T-helper 17 cell (primary cell): ENCODE measurements at places on chromosomes 7 and 10.

DNA sequence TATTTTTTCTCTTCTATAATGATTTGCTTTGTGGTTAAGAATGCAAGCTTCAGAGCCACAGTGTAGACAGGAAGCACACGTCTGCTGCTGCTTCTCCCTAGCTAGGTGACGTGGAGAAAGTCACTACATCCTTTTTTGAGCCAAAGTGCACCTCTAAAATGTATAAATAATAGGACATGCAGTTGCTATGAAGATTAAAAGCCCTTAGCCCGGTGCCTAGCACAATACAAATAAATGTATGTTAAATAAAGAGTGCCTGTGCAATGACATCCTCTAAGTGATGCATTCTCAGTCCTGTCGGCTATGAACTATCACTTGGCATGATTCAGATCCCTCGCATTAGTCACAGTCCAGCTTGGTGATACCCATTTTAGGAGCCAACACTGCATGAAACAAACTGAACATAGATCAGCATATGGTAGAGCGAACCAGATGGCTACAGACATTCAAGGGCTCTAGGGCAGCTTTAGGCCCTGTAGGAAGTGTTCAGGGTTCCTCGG is 4.8 kb upstream of the TRDMT1 start:
- DNase-seq, result no peak

DNA sequence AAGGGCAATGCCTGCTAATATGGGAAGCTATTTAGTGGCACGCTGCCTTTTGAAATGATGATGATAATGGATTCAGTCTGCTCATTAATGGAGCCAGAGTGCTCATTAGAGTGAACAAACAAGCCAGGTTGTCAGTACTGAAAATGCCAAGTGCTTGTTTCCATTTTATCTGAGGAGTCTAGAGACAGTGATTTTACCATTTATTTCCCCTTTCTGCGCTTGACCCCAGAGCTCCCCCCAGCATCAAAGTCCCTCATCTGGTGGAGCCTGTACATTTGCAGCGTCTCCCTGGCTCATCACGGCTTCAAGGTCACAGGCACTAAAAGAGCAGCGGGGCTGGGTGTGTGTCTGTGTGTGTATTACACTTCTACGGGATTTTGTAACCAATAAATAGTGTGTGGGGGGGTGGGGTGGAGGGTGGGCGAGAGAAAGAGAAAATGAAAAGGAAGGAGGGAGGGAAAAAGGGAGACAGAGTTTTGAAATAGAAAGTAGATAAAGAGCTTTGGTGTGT is 553.8 kb downstream of the TFEC start:
- no peak for DNase-seq

DNA sequence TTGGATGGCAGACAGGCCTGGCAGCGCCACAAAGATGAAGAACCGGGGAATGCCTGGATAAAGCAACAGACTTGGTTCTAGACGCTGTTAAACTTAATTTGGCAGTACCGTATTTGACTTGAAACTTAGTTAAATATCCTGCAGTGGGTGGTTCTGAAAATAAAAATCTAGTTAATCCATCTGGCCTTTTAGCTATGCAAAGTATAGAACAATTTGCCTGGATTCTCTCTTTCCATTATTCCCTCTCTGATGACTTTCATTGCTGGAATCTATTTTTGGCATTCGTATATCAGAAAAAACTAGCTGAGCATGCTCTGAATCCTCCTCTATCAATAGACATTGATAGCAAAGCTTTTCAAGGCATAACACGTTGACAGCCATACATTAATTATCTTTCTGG is 203.6 kb downstream of the MACC1 start:
- no peak for DNase-seq

DNA sequence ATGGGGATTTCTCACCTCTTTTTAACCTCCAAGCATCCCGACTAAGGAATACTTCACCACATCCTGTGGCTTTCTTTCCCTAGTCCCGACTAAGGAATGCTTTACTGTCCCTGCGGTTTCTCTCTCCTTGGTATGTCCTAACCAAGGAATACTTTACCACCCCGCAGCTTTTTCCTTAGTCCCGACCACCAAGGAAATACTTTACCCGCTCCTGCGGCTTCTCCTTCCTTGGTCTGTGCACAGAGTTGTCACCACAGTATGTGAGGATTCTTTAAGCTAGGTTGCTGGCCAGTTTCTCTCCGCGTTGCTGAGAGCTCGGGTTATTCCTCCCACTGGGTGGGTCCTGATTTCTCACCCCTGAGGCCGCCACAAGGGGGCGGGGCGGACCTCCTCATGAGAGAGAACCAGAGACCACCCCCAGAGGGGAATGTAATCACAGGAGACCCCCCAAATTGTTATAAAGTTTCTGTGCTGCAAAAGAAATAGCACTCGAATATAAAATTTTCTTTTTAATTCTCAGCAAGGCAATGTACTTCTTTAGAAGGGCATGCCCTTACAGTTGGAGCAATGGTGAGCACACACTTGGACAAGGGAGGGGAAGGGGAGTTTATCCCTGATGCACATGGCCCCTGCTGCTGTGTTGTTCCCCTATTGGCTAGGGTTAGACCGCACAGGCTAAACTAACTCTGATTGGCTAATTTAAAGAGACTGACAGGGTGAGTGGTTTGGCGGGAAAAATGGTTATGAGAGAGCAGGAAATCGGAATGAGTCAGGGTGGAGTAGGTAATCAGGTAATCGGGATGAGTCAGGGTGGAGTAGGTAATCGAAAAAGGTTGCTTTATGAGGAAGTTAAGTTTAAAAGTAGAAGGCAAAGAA is 12.8 kb downstream of the SUGCT start:
- no peak for DNase-seq

DNA sequence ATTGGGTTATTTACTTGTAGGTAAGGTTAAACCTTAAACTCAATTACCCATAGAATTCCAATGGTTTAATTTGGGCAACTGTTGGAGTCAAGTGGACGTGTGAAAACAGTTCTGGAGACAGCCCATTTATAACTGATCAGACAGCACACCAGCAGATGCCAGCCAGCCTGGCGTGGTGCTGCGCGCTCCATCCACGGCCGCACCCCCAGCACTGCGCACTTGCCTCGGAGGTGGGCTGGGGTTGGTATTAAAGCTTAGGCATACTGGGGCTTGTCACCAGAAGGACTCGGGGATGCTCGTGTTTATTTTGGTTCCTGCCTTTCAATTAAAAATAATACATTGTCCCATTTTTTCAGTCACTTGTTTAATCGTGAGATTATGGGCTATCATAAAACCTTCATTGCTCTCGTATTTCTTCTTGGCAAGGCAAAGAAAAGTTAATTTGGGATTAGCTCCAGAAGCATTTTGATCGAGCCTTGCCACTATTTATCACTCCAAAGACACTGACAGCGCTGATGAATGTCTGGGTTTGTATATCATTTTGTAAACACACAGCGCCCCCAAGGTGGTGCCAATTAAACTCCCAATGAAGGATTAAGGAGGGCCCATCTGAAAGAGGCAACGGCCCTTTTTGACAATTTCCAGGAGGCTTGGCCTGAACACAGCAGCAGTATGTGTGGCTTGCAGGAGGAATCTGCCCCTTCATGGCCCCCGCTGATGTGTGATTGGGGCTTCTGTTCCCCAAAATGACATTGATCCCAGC is 204.5 kb upstream of the CXCL12 start:
- DNase-seq, result no peak

DNA sequence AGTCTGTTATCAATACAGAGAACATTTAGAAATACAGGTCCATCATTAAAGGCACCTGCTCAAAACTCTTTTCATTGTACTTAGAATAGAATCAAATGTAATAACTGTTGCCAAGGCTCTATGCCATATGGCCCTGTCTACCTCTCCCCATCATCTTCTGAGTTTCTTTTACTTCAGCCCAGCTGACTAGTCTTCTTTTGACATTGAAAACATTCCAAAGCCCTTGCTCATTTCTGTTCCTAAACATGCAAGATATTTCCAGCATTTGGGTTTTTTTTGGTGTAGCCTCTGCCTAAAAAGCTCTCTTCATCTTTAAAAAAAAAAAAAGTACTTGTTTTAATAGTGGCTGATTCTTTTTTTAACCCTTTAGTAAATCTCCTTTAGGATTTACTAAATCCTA is 165.5 kb upstream of the SMIM30 start:
- no peak for DNase-seq

- DNase-seq, result no peak
Observed at GRCh38 chr10:119403921-119404320, 138.6 kb downstream of the RGS10 start.

- no peak for DNase-seq
Observed at GRCh38 chr10:28298951-28299350, 3.9 kb downstream of the MPP7 start.

DNA sequence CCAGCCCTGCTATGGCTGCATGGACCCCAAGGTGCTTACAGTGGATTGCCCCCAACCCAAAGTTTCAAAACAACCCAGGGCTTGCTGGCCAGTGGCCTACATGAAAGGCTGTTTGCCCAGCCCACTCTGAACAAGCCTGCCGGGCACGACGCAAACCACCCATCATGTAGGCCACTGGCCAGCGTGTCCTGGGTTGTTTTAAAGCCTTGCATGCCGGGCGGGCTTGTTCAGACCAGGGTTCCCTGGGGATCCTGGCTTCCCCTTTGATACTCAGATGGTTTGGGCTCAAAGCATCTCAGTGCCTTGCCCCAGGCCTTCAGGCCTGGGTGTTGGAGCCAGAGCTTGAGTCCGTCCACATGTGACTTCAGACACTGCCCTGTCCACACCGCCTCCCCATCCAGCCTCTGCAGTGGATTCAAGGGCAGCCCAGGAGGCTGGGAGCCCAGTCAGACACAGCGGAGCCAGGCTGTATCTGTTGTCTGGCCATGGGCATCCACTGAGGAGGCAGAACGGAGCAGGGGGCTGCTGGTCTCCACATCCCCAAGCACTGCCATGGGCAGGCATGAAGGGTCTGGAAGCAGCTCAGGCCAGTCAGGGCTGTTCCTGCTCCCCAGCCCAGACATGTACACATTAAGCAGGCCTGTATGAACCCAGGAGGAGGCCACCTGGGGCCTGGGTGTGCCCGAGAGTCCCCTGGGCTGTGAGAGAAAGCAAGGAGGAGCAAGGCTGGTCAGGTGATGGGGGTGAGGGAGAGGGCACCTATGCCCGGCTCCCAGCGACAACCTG is 4.0 kb upstream of the ADIRF start:
- DNase-seq, result no peak

- DNase-seq, result no peak
Observed at GRCh38 chr10:60169111-60169510, 220.6 kb downstream of the ANK3 start.

DNA sequence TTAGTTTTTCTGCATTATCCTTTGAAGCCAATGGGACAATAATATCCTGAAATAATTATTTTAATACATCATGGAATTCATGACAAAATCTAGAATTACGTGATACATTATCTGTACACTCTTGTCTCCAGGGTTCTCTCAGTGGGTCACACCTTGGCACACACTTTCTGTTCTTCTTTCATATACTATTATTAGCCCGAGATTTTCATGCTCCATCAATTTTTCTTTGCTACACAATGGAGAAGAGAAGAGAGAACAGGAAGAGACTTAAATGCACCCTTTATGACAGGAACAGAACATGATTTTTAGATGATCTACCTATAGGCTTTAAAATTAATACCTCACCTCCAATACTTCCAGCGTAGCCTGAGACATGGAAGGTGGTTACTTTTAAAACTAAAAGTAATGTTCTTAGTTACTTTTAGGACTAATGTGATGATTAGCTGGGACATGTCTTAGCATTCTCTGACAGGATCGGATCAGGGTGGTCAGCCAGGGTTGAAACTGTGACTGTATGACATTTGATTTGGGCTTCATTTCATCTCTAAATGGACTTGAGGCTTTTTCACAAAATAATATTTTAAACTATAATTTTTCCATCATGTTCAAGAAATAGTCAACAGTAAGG is 148.2 kb upstream of the WNT16 start:
- no peak for DNase-seq

DNA sequence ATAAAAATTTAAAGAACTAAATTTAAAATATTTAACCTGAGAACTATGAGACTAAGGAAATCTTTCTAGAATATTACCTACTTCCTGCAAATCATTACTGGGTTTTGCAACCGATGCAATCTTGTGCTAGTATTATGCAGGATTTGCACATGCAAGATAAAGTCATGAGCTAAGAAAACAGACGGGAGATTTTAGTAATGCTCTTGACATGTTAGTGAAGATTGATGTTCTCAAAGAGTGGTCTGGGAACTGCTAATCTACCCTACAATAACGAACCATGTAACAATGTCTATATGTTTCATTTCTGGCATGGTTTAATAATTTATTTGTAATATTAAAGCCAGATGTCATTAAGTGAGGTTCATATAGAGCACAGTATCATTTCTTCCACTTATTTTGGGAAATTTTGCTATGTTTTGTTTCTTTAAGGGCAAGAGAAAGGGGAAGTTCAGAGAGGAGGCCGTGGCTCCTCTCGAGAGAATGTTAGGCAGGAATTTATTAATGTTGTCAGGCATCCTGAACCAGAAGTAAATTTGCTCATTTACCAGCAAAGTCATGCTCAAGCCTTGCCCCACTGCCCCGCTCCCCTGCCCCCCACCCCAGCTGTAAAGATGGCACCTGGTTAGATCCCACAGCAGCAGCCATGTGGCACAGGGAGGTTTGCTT is 22.8 kb downstream of the LRRC17 start:
- no peak for DNase-seq

DNA sequence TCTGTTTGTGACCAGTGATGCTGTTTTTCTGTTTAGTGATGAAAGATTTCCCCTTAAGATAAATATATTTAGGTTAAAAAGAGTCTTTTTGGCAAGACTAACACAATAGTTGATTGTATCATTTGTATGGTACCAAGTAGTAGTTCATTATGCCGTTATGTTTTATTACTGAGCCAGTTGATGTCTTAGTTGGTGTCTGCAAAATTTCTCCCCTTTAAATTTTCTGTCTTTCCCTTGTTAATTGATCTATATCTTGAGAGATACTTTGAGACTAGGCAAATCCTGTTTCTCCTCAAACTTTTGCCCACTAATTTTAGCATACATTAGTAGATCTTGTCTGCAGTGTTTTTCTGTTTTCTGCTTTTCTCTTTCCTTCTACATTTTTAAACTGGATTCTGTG is 21.7 kb downstream of the UBE3C start:
- no peak for DNase-seq

GRCh38 chr7:54788664-54789063 is 29.7 kb upstream of the SEC61G start:
- DNase-seq, result no peak

DNA sequence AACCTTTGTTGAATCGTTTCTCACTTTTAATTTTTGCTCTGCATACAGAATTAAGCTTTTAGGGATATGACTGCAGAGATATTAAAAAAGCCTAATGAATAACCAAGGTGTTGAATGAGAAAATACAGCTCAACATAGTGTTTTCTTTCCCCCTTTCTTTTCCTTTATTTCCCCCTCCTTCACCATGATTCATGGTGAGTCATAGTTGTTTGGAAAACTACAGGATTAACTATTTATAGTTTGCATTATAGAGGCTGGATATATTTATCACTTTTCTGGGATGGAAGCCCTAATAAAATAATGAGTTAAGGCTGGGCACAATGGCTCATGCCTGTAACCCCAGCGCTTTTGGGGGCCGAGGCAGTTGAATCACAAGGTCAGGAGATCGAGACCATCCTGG is 115.0 kb downstream of the DNAJB9 start:
- no peak for DNase-seq

DNA sequence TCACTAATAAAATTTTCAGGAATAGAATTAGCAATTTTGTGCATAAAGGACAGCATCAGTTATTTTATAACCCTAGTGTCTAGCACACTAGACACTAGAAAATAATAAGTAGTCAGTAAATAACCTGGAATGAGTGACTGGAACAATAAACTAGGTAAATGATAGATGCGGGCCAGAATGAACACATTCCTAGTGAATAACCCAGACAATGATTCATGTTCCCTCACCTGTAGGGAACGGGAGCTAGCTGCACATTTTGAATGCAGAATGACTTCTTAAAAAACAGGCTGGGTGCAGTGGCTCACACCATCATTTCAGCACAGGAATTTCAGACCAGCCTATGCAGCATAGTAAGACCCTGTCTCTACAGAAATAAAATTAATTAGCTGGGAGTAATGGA is 3.2 kb upstream of the ATOH7 start:
- no peak for DNase-seq
